Stimulated activated CD8-positive, alpha-beta memory T cell treated with anti-CD3 and anti-CD28 coated beads, Interleukin-7, amount 100 ng/mL, for 24 hours (primary cell): ENCODE measurements at places on chromosomes 16 and 17.

GRCh38 chr16:68356249-68356918, 45.6 kb downstream of the PRMT7 start:
- peak; percentile 43 for DNase-seq

DNA sequence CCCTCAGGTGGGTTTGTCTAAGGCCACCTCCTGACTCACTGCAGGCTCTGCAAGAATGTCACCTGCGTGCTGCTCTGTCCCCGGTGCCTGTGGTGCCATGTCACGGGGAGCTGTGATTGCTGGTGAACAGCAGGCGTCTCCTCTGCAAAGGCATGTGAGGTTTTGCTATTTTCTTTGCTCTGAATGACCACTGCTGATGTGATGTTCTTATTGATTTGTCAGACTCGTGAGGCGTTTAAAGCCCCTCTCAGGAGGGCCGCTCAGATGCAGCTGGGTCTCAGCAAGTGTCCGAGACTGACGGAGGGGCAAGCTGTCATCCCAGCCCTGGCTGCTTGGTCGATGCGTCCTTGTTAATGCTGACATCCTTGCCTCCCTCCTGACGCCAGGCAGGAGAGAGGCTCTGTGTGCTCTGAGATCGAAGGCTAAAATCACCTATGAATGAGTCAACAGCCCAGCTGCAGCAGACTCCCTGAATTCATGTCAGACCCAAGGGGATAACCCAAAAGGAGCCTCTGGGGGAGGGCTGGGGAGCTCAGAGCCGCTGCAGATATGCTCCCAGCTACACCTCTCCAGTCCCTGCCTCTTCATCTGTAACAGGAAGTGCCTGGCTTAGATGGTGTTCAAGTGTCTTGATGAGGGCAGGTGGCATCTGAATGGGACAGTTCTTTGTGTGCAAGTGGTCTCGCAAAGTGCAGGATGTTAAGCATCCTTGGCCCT, 11.8 kb upstream of the PEMT start:
- DNase-seq = no peak

GRCh38 chr17:80889231-80890195, 102.1 kb upstream of the CHMP6 start:
- DNase-seq = no peak

DNA sequence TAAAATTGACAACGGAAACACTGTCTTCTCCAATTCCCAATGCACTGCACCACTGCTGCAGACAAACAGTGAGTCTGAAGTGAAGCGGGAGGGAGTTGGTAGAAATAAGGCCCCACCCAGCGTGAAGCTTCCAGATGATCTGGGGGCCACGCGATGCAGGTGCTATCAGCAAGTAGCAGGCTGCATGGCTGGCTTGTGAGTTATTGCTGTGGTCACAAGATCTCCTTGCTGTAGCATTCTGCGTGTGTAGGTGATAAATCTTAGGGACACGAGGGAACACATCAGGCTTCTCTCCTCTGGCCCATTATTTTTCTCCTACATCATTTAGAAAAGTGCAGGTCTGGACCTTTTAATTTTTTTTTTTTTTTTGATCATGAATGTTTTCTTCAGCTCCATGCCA, 407.6 kb downstream of the TMEM114 start:
- DNase-seq = no peak

DNA sequence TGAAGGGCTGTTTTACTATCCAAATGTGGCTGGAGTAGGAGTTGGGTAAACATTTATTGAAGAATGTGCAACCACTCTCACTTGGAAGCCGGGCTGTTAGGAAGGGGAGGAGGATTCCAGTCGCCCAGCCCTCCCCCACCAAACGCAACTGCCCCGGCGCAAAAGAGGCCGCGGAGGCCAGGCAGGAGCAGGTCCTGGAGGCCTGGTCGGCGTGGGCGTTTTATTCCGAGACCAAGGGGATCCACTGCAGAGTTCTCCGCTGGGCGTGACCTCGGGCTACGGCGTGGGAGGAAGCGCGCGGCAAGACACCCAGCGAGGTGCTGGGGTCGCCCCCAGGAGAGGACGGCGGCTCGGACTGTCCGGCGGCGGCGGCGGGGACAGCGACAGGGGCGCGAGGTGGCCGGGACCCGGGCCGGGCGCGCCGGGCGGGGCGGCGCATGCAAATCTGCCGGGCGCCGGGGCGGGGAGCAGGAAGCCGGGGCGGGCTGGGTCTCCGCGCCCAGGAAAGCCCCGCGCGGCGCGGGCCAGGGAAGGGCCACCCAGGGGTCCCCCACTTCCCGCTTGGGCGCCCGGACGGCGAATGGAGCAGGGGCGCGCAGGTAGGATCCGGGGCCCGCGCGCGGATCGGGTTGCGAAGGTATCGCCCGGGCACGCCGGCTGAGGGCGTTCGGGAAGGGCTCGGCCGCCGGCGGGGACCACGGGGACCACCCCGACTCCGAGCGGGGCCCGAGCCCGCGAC, at the start of gene IL4R:
Gene IL4R (plus strand): TSS at position 553 of the 739 bp plus-strand sequence. CDS start 26,230 bp downstream, outside the sequence.
- peak; percentile 40 for DNase-seq

GRCh38 chr17:7684851-7685532, 2.3 kb downstream of the TP53 start:
- DNase-seq = no peak

- DNase-seq = no peak
Observed at GRCh38 chr17:82053556-82054263, 2.0 kb downstream of the GPS1 start.
